ENCODE measurements at places on chromosomes 13 and 19.

DNA sequence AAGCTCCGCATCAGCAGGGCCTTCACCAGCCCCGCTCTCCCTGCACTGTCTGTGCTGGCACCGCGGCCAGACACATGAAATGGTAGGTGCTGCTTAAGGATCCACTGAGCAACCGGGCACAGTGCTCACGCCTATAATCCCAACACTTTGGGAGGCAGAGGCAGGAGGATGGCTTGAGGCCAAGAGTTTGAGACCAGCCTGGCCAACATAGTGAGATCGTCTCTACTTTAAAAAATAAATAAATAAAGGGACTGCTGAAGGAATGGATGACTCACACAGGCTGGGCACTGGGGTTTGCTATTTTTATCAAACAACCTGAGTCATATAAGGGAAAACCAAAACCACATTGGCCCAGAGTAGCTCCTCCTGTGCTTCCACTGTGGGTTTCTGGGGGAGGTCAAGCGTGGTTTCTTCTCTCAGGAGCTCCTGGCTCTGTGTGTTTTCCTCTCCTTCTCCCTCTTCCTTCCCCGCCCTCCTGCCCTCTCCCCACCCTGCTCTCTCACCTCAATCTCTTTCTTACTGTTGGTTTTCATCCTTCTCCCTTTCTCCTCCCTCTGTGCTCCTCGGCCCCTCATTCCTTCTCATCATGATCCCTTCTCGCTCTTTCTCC is 21.3 kb downstream of the VRK3 start:
- DNase-seq, result no peak

DNA sequence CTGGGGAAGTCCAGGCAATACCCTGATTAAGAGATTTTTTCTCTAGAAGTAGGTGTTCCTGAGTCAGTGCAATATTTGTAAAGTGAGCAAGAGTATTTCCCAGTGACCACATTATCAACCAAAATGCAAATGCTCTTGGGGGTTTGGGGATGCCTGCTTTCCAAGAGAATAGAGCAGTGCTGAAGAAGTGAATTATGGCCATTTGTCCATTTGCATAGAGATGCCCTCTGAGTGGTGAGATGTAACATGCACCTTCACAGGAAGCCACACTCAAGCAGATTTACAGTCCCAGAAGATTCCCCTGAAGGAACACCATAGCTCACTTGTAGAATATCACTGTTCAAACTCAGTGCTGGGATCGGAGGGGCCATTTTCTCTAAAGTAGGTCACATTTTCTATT is 71.8 kb downstream of the TNFSF11 start:
- DNase-seq, result no peak

DNA sequence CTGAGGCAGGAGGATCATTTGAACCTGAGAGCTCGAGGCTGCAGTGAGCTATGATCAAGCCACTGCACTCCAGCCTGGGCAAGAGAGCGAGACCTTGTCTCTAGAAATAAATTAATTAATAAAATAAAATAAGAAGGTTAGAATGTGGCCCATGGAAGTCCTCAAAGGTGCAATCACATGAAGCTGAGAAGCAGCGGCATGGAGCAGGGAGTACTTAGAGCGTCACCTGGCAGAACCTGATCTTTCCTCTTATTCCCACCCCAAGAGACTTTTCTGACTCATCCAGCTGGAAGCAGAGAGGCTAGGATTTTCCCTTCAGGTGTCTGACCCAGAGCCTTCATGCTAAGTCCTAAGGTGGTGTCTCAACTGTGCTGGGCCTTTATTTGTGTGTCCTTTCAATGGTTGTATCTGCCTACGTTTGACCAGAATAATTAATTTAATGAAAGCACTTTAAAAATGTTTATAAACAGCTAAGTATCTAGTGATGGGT is 8.9 kb upstream of the MRPS31 start:
- no peak for DNase-seq

DNA sequence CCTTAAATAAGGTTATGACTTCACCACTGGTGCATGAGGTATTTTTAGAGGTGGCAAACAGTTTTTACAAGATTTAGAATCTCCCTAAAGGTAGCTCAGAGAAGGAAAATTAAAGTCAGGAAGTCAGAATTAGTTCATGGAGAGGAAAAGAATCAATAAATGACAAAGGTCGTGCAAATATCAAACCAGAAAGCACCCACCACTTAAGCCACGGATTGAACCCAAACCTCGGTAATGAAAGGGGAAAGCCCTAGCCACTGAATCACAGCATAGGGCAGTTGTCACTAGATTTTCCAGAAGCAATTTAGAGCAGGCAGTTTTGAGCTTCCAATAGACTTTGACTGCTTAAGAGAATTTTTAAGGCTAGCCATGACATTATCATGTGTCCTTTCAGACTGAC is 1590.4 kb downstream of the SLITRK1 start:
- no peak for DNase-seq

GRCh38 chr19:32896516-32897214 is 27.1 kb upstream of the SLC7A9 start:
- no peak for DNase-seq

GRCh38 chr13:77489566-77490337 is 45.8 kb upstream of the SCEL start:
- no peak for DNase-seq

GRCh38 chr19:55484593-55485438 is at the start of gene NAT14:
Gene NAT14 (plus strand): TSS chr19:55485188. CDS start chr19:55485709, 521 bp downstream.
- no peak for DNase-seq

GRCh38 chr13:72112216-72112615 is 245.2 kb upstream of the DACH1 start:
- no peak for DNase-seq

- no peak for DNase-seq
Measured at GRCh38 chr13:67277581-67277980, 47.4 kb upstream of the PCDH9 start.

DNA sequence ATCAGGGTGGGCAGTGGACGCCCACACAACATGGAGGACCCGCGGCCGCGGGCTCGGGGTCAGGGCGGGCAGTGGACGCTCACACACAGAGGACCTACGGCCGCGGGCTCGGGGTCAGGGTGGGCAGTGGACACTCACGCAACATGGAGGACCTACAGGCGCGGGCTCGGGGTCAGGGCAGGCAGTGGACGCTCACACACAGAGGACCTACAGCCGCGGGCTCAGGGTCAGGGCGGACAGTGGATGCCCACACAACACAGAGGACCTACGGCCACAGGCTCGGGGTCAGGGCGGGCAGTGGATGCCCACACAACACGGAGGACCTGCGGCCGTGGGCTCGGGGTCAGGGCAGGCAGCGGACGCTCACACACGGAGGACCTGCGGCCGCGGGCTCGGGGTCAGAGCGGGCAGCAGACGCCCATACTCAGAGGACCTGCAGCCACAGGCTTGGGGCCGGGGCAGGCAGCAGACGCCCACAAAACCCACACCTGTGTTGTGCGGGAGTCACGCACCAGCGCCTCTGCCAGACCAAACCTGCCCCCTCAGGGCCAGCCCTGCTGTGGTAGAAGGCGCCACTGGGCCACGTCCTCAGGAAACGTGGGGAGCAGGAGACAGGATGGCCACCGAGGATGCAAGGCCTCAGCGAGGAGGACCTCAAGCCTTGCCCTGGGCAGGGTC is 27.6 kb upstream of the C13orf46 start:
- DNase-seq, result no peak

- no peak for DNase-seq
Measured at GRCh38 chr19:19211499-19212420, at the start of gene NCAN. Gene NCAN (plus strand): TSS chr19:19211958. CDS start chr19:19216954, 4,996 bp downstream.

DNA sequence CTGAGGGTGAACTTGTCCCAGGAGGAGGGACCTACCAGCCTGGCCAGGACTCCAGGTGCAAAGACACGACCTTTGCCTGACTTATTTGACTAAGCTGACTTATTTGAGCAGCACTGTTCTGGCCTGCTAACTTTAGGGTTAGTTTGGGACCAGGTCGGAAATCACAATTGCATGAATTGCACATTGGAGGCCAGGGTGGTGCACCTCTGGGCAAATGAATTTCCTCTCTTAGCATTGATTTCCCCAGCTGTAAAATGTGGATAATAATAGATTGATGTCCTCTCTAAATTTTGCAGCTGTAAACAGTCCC is 1.4 kb upstream of the BST2 start:
- no peak for DNase-seq

- DNase-seq, result no peak
Measured at GRCh38 chr13:29771247-29771646, 79.2 kb downstream of the UBL3 start.

DNA sequence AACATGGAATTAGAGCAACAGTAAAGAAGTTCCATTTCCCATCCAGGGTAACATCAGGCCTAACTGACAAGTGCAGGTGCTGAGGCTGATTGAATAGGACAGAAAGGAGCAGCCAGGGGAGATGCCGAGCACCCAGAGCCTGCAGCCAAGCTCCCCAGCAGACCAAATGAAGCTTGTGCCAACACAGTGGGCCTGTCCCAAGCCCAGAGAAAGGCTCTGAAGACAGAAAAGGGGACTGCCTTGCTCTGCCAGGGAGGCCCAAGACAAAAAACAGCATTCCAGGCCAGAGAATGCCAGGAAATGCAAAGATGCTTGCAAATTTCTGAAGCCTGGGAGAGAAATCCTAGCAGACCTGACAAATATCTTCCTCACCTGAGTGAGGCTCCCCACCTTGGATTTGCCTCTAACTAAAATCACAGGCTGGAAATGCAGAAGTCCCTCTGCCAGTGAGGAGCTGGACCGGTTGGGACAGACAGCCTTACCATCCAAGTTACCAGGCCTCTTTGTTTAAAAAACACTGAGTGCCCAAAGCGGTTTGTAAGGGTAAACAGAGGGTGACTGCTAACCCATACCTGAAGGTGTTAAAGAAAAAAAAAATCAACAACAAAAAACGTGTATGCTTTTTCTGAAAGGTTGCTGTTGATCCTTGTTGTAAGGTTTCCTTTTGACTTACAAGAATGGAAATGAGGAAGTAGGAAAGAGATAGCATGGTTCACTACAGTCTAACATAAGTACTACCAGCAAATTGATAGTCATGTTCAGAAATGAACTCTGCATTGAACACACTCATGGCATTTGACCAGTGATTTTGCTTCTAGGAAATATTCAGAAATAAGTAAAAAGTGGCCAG is 11.8 kb upstream of the HMGB1 start:
- no peak for DNase-seq

GRCh38 chr13:79427883-79428282 is 21.8 kb upstream of the RBM26 start:
- no peak for DNase-seq

GRCh38 chr13:54591540-54591939 is 1562.9 kb downstream of the OLFM4 start:
- DNase-seq, result no peak

DNA sequence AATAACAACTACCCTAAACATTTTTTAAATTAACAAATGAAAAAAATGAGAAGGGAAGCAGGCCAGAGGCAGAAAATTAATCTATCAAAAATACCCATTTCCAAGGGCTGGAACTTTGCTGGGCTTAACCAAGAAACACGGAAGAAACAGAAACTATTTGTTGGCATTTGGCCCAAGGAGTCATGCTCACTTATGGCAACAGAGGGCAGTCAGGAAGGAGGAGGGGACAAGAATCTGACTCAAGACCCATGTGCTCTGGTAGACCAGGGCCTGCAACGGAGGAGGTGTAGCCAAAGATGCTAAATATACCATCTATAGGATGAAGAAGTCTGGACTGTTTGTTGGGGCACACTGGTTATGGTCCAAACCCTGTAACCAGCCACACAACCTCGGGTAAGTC is 496.7 kb downstream of the COG6 start:
- no peak for DNase-seq

DNA sequence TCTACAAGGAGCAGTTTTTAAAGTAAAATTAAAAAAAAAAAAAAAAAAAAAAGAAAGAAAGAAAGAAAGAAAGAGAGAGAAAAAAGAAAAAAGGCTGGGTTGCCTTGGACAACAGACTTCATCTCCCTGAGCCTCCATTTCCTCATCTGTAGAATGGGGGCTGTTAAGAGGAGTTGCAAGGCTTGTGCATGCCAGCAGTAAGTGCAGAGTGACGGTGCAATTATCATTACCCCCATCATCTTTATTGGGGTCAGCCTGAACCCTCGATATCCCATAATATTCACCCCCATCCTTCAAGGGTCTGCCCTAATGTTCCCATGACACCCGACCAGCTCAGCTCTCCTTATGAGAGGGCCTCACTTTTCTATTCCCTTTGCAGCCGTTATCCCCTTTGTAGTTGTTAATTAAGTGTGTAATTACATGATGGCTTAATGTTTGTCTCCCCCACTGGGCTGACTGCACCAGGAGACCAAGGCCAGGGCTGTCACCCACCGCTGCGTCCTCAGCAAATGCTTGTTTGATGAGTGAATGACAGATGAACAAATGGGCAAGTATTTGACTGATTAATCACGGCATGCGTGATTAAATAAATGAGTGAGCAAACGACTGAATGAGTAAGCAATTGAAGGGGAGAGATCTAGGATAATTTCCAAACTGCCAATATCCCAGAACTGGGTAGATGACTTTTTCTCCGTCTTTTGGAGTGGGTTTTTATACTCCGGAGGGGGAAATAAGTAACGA is 10.1 kb downstream of the FOSB start:
- no peak for DNase-seq

GRCh38 chr13:25345576-25345975 is 26.2 kb upstream of the ATP8A2 start:
- DNase-seq, result no peak

DNA sequence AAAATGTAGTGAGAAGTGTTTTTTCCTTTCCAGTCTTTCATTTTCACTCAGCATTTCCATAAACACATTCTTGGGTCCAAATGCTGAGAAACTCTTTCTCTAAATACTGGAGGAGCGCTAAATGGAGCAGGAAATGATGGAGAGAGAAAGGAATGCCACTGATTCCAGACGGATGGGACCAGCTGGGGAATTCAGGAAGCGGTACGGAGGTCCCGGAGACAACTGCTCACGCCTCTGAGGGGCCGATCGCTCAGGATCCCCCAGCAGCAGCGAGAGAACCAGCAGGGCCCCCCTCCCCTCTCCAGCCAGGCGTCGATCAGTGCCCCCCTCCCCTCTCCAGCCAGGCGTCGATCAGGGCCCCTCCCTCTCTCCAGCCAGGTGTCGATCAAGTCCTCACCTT is 13.2 kb downstream of the RASA3 start:
- no peak for DNase-seq
